ENCODE measurements at places on chromosomes 7 and 10. TPM values are rescaled to one million over a fixed set of nuclear protein-coding genes. Genes with fewer than 3 reads are reported as not detected.
A peak's percentile ranks its signal among the peaks of the same experiment; 100 is the strongest.

Gene FOXI2
- not detected for polyA plus RNA-seq

Gene GARIN1A
- 1.4 TPM for polyA plus RNA-seq

GRCh38 chr10:22712211-22712955, 2.0 kb downstream of the PIP4K2A start:
- peak overlapping the region; percentile 100 for H3K4me3 ChIP-seq
- no peaks in the 10 kb centered on the region for H3K36me3 ChIP-seq
- DNase-seq: peak; percentile 41
- H3K4me1 ChIP-seq: no peaks in the 10 kb centered on the region

Gene SYT15B
- polyA plus RNA-seq: 0.96 TPM

Gene PRTFDC1
- 11.9 TPM for polyA plus RNA-seq

GRCh38 chr7:3201937-3202710, 98.9 kb upstream of the SDK1 start:
- no peak overlapping the region for H3K4me3 ChIP-seq
- no peaks in the 10 kb centered on the region for H3K4me1 ChIP-seq
- DNase-seq: no peak

GRCh38 chr10:108787932-108788331, 1135.4 kb downstream of the XPNPEP1 start:
- no peak overlapping the region for H3K27ac ChIP-seq
- no peak overlapping the region for H3K4me3 ChIP-seq
- no peaks in the 10 kb centered on the region for H3K36me3 ChIP-seq
- DNase-seq: peak; percentile 63
- H3K27me3 ChIP-seq: no peaks in the 10 kb centered on the region

GRCh38 chr10:132363921-132364593, 32.1 kb downstream of the LRRC27 start:
- H3K27ac ChIP-seq: no peak overlapping the region
- H3K27me3 ChIP-seq: no peaks in the 10 kb centered on the region
- no peak overlapping the region for H3K4me3 ChIP-seq
- no peaks in the 10 kb centered on the region for H3K4me1 ChIP-seq
- no peak for DNase-seq

GRCh38 chr10:55160655-55161283, 359.7 kb upstream of the PCDH15 start:
- no peaks in the 10 kb centered on the region for H3K27me3 ChIP-seq
- no peak overlapping the region for H3K27ac ChIP-seq
- no peaks in the 10 kb centered on the region for H3K4me1 ChIP-seq
- no peaks in the 10 kb centered on the region for H3K36me3 ChIP-seq
- H3K4me3 ChIP-seq: no peak overlapping the region

GRCh38 chr10:103055105-103055504, 137.0 kb downstream of the CNNM2 start:
- peaks cover 5% of the 10 kb centered on the region for H3K36me3 ChIP-seq
- H3K4me1 ChIP-seq: peaks cover 15% of the 10 kb centered on the region
- no peak overlapping the region for H3K4me3 ChIP-seq
- H3K27me3 ChIP-seq: no peaks in the 10 kb centered on the region

Measured in IMR-90 (cell line).